ENCODE measurements at places on chromosomes 5 and 9. TPM values are rescaled to one million over a fixed set of nuclear protein-coding genes. Genes with fewer than 3 reads are reported as not detected.

GRCh38 chr5:136529081-136529480 lies 163.7 kb upstream of the TRPC7 start:
- DNase-seq, result no peak

DNA sequence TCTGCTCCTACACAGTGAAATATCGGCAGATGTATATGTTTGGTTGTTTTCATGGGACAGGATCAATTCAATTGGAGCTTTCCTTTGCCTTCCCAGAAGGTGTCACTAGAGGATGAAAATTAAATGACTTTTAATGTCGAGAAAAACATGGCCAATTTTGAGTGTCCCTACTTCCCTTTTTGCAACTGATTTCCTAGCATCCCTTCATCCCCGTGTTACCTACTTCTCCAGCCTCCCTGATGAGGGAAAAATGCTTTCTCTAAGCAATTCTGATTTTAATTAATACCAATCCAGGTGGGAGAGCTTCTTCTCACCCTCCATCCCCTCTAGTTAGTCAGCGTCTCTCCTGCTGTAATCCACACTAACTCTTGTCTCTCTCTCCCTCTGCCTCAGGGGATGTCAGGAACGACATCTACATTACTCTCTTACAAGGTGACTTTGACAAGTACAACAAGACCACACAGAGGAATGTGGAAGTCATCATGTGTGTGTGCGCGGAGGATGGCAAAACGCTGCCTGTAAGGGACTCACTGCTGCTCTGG lies 64.9 kb downstream of the DOCK2 start:
- no peak for DNase-seq

Gene ALDOB
- not detected for polyA plus RNA-seq

DNA sequence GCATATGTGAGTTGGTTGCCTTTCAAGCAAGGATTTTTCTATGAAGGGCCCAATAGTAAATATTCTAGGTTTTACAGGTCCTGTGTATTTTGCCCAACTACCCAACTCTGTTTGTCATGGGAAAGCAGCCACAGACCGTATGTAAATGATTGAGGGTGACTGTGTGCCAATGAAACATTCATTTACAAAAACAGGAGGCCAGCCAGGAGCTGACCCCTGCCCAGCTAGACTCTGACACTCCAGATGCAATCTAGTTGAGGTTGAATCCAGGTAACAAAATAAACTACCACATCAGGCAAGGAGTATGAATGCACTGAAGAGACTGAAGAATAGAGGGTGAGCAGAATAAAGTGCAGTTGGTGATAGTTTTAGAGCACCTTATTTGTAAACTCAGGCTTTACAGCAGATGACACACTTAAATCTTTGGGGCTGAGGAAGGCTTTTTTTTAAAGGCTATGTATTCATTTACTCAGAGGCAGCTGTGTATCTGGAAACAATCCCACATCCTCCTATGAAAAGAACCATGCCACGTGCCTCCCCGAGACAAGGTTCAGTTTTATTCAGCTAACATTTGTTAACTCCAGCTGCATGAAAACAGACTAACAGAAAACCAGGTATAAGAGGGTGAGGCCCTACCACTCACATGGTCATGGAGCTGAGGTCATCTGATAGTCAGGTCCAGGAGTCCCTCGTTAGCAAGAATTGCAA lies 60.7 kb downstream of the SLC1A1 start:
- no peak for DNase-seq

- no peak for DNase-seq
Observed at GRCh38 chr9:19149230-19149629, 21.9 kb upstream of the PLIN2 start.

Gene FAM153A
- not detected for polyA plus RNA-seq

Gene IFNK
- polyA plus RNA-seq, result not detected

Data from BJ (cell line).